SJSA1 (cell line): ENCODE measurements at places on chromosomes 6 and 20. TPM values are rescaled to one million over a fixed set of nuclear protein-coding genes. Genes with fewer than 3 reads are reported as not detected.

DNA sequence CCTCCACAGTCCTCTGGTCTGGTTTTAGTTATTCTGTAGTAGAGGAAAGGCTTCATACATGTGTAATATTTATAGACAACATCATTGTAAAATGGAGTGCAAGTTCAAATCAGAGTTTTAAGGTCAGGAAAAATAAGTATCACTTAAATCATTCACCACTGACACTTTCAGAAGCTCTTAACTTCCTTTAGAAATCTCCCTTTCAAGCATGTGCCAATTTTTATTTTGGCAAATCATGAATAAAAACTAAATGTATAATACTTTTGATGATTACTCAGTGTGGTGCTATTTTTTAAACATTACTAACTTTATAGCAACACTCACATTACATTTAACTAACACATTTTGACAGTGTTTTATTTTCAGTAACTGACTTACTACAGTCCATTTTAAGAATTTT, 112.2 kb downstream of the OGFRL1 start:
- DNase-seq = no peak

GRCh38 chr6:166024252-166024651, 143.4 kb downstream of the TBXT start:
- DNase-seq = no peak

GRCh38 chr20:4563031-4563430, 158.7 kb upstream of the PRND start:
- DNase-seq = no peak

- DNase-seq = no peak
Measured at GRCh38 chr20:24444526-24445190, 24.8 kb upstream of the SYNDIG1 start.

The COL9A1 gene
- not detected in 2 replicates for total RNA-seq

DNA sequence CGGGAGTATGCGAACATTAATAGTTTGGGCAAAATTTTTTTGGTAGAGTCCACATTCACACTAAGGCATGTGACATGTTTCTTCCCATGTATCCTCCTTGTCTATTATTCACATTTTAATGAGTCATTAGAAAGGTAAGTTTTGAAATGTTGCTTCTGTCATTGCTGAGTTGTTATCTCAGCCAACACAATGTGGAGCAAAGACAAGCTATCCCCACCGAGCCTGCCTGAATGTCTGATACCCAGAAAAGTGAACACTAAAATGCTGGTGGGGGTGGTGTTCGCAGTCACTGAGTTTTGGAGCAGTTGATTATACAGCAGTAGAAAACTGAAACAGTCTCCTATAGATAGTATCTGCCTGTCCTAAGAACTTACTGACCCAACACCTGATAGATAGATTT, 68.3 kb upstream of the ASF1A start:
- DNase-seq = no peak

DNA sequence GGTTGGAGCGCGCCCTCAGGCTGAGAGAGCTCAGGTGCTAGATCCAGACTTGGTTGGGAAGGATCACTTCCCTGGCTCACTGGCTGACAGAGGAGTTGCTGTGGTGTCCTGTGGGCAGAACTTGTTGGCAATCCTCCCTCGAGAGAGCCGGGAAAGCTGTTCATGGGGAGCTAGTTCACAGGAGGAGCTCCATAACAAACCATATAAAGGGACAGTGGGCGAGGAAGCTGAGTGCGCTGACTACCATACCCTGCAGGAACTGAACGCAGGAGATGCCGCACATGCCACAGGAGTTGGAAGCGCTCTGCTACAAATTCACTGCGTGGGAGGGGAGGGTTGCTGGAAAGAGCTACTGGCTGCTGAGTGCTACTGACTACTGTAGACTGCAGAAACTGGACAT, 243.2 kb downstream of the OGFRL1 start:
- no peak for DNase-seq

The GHRH gene
- not detected in 2 replicates for total RNA-seq

The COL10A1 gene
- 0.32 TPM in 1 of 2 replicates, not detected in the other for total RNA-seq

- DNase-seq = peak; percentile 2
Measured at GRCh38 chr6:27040244-27041042, 207.1 kb upstream of the PRSS16 start.

DNA sequence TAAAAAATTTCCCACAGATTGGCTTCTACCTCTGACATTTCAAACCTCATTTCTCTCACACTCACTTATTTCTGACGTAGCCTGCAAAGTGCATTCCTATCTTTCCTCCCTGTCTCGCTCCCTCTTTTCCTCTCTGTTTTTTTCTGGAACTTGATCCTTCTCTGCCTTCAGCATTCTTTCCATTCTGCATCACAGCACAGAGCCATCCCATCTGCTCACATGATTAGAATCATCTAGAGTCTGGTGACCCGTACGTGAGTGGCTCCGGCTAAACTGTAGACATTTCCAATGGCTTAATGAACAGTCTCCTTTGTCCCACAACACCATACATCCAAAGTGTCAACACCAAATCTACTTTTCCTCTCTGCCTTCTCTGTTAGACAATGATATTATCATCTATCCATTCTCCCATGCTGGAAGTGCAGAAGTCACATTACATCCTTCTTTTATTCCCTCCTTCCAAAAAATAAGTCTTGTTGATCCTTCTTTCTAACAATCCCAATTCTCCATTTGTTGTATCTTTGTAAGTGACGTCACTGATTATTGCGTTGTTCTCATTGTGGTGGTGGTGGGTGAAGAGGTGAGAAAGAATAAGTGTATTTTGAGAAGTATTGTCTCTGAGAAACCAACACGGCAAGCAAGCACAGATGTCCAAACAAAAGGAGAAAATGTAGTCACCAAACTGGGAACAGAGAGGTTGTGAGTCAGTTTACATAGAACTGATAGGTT, 41.6 kb downstream of the OPRM1 start:
- DNase-seq = no peak

GRCh38 chr6:4280707-4281106, 145.3 kb upstream of the ECI2 start:
- peak; percentile 57 for DNase-seq

DNA sequence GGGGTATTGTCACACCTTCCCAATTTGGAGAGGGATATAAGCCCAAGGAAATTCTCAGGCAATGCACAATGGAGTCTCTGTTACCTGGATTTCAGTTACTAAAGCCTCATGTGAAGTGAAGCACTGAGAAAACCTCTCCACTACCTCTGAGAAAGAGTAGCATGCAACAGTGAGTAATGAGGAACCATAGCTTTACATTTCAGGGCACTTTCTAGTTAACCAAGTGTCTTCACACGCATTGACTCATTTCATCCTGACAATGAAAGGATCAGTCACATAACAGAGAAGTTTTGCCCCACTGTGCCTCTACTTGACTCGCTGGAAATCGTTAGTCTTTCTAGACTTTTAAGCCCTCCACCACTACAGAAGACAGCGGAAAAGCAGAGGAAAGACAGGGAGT, 86.2 kb upstream of the ARID1B start:
- DNase-seq = no peak

GRCh38 chr6:62978920-62979319, 232.3 kb upstream of the FKBP1C start:
- no peak for DNase-seq

The NFYA gene
- 6.5 and 14.9 TPM in 2 replicates for total RNA-seq

- peak; percentile 60 for DNase-seq
Measured at GRCh38 chr6:116087437-116088027, 13.1 kb upstream of the NT5DC1 start.

The MOXD1 gene
- total RNA-seq = 24.8 and 37.3 TPM in 2 replicates

The PSORS1C1 gene
- total RNA-seq = 0.39 and 0.53 TPM in 2 replicates

- DNase-seq = no peak
Measured at GRCh38 chr6:169807229-169807628, 55.8 kb downstream of the ERMARD start.

The CLIC5 gene
- total RNA-seq = 0.22 and 1.2 TPM in 2 replicates

- DNase-seq = no peak
Measured at GRCh38 chr20:38651154-38651553, 49.5 kb downstream of the ARHGAP40 start.

DNA sequence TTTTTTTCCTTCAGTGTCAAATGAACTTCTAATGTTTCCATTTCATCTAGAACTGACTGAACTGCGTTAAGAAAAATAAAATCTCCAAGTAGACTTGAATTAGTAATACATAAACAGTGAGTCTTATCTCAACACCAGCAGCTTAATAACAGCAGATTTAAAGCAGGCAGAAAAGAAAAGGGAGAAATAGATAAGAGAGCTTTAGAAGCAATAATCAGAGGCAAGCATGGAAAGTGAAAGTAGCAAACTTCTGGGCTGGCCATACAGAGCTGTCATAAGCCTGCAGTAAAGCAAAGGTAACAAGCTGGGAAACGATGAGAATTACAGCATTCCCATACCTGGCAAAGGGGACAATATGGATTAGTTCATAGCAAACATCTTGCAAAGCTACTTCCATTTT, 16.9 kb upstream of the ANGPT4 start:
- no peak for DNase-seq

The FNDC1 gene
- total RNA-seq = 4.9 and 5.7 TPM in 2 replicates

- peak; percentile 12 for DNase-seq
Measured at GRCh38 chr6:121319112-121319553, 15.1 kb downstream of the TBC1D32 start.

- peak; percentile 31 for DNase-seq
Measured at GRCh38 chr20:1327827-1328679, 886 bp downstream of the SDCBP2 start.

- DNase-seq = no peak
Measured at GRCh38 chr6:56708810-56709597, 66.3 kb upstream of the DST start.

DNA sequence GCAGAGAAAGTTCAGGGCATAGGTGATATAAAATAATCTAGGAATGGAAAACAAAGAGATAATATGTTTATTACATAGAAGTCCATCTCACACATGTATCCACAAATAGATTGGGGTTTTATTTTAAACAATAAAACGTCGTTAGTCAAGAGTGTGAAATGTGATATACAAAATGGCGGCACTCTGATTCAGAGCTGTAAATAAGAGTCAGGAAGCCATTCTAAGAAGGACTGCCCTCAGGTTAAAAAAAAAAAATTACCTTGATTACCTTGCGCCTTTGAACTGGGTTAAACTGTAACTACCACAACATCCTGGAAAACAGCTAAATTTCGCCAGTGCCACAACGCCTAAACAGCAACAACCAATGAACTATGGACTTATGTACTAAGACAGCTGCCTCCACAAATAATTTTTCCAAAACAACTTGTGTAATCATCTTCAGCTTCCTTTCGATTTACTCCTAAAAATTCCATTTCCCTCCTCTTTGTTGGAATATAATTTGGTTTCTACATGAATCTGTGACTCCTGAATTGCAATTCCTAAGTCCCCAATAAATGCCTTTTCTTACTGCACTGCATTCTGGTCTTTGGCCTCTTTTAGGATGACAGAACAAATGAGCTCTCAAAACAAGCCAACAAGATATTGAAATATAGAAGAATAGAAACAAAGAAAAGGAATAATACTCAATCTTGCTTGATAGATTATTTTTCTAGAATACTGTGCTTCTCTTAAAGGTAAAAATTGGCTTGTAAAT, 1019.5 kb upstream of the MAP3K7 start:
- no peak for DNase-seq

GRCh38 chr6:4682431-4683097, 93.6 kb upstream of the CDYL start:
- no peak for DNase-seq

- no peak for DNase-seq
Measured at GRCh38 chr20:39875492-39876110, 813.4 kb downstream of the MAFB start.

- DNase-seq = no peak
Measured at GRCh38 chr6:136534268-136534667, 16.0 kb downstream of the MAP7 start.

- no peak for DNase-seq
Measured at GRCh38 chr6:79373880-79374279, 139.4 kb upstream of the HMGN3 start.

GRCh38 chr20:24608926-24609667, 139.7 kb downstream of the SYNDIG1 start:
- DNase-seq = no peak

GRCh38 chr20:2946988-2947961, 74.0 kb downstream of the PTPRA start:
- DNase-seq = no peak

The MUCL3 gene
- not detected in 2 replicates for total RNA-seq

DNA sequence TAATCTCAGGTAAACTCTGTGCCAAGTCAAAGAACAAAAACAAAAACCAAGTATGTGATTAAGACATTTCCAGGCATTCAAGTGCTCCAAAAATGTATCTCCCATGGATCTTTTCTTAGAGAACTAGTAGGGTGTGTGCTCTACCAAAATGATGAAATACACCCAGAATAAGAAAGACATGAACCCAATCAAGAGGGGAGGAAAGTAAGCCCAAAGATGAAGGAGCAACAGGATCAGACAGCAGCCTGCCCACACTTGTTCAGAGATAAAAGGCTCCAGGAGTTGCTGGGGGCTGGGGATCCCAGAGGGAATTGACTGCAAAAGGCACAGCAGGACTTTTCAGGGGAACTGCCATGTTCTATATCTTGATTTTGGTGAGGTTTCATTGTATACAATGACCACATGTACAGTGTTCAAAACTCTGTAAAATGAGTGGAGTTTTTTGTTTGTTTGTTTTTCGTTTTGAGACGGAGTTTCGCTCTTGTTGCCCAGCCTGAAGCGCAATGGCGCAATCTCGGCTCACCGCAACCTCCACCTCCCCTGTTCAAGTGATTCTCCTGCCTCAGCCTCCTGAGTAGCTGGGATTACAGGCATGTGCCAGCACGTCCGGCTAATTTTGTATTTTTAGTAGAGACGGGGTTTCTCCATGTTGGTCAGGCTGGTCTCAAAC, 24.4 kb downstream of the GCM1 start:
- DNase-seq = no peak

GRCh38 chr20:1081891-1082290, 36.5 kb upstream of the PSMF1 start:
- DNase-seq = no peak

The TNNC2 gene
- not detected in 2 replicates for total RNA-seq

The MEP1A gene
- 0.08 and 1.0 TPM in 2 replicates for total RNA-seq

DNA sequence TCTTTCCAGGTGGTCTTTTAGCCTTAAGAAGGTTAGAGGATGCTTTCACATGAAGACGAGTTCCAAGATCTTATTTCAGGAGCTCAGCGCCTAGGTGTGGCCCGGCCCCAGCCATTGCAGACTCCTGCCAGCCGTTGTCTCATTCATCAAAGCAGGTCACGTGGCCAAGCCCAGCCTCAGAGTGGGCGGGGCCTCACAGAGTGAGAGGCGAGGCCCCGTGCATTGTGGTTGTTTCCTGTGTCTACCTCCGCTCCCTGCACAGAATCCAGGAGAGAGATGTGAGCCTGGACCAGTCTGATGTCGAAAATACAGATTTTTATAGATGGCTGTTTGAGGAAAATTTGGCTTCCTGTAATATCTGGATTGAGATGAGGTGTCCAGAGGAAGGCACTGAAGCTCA, 49.2 kb upstream of the CST5 start:
- no peak for DNase-seq

- DNase-seq = no peak
Measured at GRCh38 chr6:25692472-25692871, 40.5 kb downstream of the SCGN start.

GRCh38 chr6:36599791-36600209, 5.6 kb downstream of the SRSF3 start:
- DNase-seq = no peak

DNA sequence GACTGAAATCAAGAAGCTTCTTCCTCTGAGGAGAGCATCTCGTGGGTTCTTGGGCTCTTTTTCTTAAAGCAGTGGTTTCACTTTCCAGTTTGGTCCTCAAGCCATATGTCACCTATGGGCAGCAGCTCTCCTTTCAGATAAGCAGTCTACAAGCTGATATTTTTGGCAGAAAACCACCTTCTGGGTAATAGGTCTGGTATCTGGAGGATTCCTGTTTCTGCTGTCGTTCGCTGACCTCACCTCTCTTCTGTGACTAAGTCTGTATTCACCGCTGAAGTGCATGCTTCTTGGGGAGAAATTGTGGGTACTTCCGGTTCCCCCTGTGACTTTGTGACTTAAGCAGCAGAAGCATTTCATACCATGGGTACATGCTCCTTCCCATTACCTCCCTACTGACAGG, 193.6 kb downstream of the EDN1 start:
- DNase-seq = peak; percentile 78
